Stimulated activated CD8-positive, alpha-beta memory T cell treated with anti-CD3 and anti-CD28 coated beads, Interleukin-4, amount 100 ng/mL, for 1 hour (primary cell): ENCODE measurements at places on chromosomes 3 and 15.

DNA sequence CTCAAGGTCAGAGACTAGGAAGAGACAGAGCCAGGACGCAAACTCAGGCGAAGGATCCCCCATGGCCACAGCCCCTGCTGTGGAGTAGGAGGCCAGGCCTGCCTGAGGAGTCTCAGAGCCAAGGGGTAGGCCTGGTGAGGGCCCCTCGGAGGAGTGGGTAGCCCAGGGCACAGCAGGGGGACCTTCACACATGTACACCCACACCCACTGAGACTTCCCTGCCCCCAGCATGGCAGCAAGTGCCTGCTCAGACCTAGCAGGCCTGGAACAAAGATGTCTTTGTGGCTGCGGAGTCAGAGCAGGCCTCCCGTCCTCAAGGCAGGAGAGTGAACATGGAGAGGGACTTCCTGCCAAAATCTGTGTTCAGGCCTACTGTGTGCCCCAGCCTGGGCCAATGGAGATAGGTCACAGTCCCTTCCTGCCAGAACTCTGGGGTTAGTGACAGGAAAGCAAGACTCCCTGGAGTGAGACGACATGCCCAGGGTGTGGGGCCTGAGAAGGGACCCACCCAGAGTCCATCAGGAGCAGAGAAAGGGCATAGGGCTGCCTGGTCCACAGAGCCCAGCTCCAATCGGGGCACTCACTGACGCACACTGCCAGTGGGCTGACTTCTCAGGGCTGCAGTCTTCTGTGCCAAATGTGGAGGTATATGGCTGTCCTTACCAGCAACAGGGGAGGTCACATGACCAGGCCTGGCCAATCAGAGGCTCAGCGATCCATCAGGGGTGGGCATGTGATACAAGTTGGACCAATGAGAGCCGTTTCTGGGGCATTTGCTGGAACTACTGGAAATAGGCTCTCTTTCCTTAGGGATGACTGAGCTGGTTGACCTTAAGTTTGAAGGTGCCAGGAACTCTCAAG lies 2.3 kb downstream of the GRIP2 start:
- DNase-seq = no peak

GRCh38 chr15:62469478-62469873 lies 304.4 kb upstream of the C2CD4B start:
- DNase-seq = no peak

GRCh38 chr3:62229908-62230307 lies 143.4 kb downstream of the FEZF2 start:
- DNase-seq = no peak

GRCh38 chr15:59688423-59688781 lies 718 bp downstream of the BNIP2 start:
- no peak for DNase-seq

- no peak for DNase-seq
Observed at GRCh38 chr3:181726351-181727330, 14.9 kb downstream of the SOX2 start.

DNA sequence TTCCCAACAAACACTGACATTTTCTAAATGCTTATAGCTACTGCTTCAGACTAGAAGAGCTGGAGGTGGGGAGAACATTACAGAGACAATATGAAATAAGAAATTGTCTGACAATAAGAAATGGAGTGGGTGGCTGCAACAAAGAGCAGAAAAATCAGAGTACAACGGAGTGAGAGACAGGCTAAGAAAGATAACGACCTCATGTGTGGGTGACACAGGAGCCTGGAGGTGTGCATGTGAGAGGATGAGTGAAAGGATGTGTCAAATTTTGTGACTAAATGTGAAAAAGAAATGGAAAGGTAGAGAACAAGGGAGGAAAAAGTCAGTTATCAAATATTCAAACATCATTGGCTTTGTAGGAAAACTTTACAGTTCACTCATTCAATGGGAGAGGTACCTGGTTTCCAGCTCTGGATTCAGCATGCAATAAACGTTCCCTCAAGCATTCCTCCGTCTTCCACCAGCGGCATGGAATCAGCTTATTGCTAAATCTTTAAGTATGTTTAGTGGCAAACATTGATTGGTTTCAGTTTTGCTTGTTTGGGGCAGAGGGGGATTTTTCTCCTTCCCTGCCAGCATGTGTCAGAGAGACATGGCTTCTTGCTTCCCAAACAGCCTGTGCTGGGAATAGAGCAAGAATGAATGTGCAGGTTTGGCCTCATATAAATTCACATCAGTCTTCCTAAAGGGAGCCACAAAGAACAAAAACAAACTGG lies 103.8 kb upstream of the CHRM5 start:
- DNase-seq = no peak

DNA sequence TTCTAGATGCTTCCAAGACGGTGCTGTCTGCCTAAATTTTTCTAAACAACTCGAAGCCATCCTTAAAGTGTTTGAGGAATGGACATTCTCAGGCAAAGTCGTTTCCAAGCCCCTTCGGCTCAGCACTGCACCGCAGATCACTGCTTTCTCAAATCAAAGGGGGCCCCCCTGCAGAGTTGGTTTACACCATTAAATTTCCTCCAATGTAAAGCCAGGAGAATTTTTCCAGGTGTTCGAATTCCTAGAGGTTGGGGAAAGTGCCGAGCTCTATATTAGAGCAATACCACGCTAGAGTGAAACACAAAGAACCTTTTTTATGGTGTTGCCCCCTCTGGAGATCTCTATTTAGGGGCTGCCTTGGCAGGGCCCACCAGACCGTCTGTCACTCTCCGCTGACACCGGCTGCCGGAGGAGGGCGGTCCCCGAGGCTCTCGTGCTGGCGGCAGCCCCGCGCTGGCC lies 277.9 kb upstream of the NR2F2 start:
- DNase-seq = no peak
